GOT3 (cell line): ENCODE measurements at places on chromosomes 16 and 17.

GRCh38 chr17:74960570-74961342, 11.8 kb downstream of the HID1 start:
- DNase-seq: no peak

- DNase-seq: peak; percentile 50
These were observed at the start of gene KIFC3 for GRCh38 chr16:57802341-57803133. TSS of gene KIFC3 (minus strand) at chr16:57802491. CDS start at chr16:57798243, 4,248 bp downstream.

GRCh38 chr17:33560165-33560564, 267.1 kb upstream of the ASIC2 start:
- no peak for DNase-seq

DNA sequence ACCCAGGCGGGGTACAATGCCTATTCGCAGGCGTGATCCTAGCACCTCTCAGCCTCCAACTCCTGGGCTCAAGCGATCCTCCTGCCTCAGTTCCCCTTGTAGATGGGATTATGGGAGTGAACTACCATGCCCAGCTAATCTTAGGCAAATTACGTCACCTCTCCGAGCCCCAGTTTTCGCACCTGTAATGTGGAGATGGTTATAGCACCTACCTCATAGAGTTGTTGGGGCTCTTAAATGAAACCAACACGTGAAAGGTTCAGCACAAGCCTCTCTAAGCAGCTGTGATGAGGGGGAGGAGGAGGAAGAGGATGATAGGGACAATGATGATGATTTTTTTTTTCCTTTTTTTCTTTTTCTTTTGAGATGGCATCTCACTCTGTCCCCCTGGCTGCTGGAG, 59.9 kb downstream of the ABR start:
- DNase-seq: no peak

- no peak for DNase-seq
These were observed 1.8 kb upstream of the CISD3 start for GRCh38 chr17:38728290-38728831.

DNA sequence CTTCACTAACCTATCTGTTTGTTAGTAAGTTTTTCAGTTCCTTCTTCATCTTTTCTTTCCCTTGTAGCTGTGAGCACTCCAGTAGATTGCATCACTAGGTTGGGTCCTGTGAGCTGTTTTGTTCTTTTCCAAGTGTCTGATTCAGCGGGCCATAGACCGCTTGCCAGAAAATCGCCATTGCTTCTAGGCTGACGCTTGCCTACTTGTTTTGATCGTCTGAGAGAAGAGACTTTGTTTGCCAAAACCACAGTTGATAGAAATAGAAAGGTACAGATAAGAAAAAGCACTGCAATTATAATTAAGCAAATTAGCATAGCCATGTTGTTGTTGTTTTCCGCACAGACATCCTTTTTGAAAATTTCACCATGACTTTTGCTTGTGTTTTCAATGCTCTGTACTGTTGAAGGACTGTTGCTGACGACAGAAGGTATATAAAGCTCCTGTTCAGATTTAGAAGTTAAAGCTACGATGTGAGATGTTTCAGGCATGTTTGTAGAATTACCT, 3.1 kb downstream of the EVI2A start:
- DNase-seq: no peak

DNA sequence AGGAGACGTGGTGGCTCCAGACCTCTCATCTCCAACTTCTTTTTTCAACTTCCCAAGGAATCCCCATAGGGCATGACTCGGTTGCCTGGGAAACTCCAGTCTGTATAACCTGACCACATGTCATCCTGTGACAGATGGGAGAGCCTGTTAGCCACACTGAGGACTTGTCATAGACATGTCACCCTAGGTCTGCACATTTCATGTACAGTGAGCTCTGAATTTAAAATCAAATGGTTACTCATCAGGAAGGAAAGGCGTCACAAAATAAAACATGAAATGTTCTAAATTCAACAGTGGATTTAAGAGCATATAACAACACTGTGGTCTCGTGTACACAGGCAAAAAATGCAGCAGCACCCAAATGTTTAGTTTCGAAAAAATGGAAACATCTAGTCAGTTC, 22.2 kb upstream of the ADAMTS18 start:
- no peak for DNase-seq

- peak; percentile 20 for DNase-seq
These were observed 5.3 kb upstream of the NOS2 start for GRCh38 chr17:27805520-27806146.

- no peak for DNase-seq
These were observed 97.3 kb downstream of the SALL1 start for GRCh38 chr16:51053775-51054174.

- no peak for DNase-seq
These were observed 408.6 kb downstream of the MAF start for GRCh38 chr16:79191933-79192332.

DNA sequence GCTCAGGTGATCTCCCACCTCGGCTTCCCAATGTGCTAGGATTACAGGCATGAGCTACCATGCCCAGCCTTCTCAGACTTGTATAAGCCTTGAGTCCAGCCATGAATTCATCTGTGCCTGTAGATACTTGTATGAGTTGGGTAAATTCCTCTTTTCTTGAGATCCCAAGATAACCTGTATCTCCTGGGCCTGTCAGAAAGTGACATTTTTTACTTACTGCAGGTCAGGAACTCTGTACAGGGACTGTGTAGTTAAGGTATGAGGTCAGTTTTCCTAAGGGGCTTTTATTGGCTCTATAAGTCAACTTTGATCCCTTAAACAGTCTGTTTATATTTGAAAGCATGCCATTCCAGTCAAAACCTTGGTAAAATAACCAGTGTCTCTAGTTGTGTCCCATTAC, 106.3 kb upstream of the HAS3 start:
- DNase-seq: no peak

DNA sequence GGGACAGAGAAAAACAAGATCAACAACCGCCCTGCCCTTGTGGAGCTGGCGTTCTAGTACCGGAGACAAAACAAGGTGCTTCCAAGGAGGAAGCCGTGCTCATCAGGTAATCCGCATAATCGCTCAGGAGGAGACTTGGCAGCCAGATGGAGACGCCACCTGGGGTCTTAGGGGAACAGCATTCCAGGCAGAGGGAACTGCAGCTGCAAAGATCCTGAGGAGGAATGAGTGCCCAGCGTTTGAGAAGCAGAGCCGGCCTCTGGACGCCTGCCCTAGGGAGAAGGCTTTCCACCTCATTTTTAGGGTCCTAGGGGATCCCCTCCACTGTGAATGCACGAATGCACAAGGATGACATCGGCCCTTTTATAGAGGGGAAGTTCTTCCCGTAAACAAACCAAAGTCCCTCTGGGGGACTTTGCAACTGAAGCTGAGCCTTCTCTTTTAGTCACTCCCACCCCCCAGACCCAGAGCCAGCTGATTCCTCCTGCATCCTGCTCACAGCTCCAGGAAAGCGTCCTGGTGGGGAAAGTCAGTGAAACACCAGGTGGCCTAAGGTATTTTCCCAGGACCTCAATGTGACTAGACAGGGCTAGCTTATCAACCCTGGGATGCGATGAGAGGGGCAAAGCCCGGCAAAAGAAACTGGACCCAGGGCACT, 13.2 kb upstream of the MPRIP start:
- DNase-seq: no peak

GRCh38 chr16:51155199-51155607, 4.1 kb upstream of the SALL1 start:
- DNase-seq: no peak

GRCh38 chr17:15038656-15039055, 226.5 kb downstream of the PMP22 start:
- no peak for DNase-seq

DNA sequence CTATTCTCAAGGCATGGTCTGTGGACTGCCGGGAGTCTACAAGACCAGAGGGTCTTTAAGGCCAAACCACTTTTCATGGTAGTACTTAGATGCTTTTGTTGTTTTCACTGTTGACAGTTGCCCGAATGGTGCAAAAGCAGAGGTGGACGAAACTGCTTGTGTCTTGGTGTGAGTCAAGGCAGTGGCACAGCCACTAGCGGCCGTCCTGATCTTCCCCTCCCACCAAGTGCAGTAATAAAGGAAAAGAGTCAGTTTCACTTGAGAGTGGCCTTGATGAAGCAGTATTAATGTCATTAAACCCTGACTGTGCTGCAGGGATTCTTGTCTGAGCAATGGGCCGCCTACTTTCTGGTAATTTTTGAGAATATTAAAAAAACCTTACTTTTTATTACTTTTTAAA, 109.1 kb downstream of the PRKCA start:
- DNase-seq: no peak

DNA sequence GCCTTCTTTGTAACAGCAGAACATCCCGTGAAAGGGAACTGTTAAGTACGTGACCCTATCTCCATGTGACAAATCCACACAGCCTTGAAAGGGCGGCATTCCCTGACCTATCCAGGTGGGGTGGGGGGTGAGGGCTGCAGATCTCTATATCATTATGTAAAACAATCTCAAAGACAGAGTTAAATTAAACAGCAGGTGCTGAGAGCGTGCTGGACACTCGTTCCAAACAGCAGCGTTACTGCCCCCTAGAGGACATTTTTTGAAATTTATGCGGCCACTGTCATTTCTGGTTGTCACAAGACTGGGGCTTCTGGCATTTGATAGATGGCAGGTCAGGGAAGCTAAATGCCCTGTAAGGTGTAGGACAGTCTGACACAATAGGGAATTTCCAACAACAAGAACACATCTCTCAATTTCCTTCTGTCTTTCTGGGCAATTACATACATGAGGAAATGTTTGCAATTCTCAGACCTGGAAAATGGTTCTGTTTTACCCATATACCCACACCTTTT, 6.7 kb upstream of the SLC25A39 start:
- DNase-seq: no peak

DNA sequence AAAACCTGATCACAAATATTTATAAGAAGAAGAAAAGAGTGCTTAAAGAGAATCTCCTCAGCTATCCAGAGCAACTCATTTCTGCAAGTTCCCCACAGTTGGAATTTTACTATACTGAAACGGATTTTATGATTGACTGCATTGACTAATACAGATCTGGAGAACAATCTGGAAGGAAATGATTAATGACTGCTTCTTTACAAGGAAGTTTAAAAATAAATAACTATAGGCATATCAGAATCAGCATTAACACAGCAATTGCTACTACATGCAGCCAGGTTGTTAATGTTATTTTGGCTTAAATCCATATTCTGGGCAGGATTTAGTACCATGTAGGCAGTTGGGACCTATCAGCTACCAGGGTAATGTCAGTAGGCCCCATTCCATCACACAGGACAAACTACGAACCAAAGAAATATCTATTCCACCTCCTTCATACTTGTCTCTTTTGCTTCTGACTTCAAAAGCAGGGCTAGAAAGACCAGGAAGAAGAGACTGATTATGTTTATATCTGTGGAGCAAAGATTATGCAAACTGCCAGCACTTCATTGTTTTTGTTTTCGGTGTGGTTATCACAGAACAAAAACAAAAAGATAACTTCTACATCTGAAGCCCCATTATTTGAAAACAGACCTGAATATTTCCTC, 3.9 kb downstream of the SKAP1 start:
- no peak for DNase-seq

DNA sequence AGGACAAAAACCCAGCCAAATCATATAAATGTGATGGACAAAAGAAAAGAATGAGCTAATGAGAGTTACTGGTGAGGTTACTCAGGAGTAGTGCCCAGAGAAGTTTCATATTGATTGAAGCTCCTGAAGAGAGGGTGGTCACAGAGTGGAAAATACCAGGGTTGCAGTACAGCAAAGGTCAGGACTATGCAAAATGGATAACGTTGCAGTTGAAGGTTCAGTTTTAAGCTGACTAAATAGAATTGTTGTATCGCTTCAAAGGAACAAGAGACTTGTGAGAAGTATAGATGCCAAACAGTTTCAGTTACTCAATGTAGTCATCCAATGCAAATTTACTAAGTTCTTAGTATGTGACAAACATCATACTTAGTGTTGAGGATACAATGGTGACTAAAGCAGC, 47.1 kb downstream of the ABCA8 start:
- no peak for DNase-seq

GRCh38 chr17:5526821-5527598, 40.6 kb downstream of the MIS12 start:
- peak; percentile 51 for DNase-seq

GRCh38 chr16:57661936-57662906, 5.9 kb upstream of the ADGRG3 start:
- DNase-seq: no peak

GRCh38 chr16:3665508-3665907, 11.0 kb downstream of the DNASE1 start:
- no peak for DNase-seq

DNA sequence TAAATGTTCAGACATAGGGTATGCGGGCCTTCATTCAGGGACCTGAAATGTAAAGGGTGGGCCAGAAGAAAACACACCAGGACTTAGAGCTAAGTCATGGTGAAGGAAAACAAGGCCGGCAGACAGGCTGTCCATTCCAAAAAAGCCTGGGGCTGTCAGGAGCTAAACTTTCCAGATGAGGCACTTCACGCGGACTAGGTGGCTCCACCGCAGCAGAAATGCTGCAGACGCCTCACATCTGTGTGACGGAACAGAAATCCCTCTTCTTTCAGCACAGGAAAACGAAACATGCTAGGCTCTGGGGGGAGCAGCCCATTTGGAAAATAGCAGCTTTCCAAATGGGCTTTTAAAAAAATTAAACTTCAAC, 88.7 kb downstream of the HS3ST3A1 start:
- DNase-seq: no peak

- no peak for DNase-seq
These were observed 84.7 kb downstream of the PLCG2 start for GRCh38 chr16:81863630-81864352.
